ENCODE measurements at places on chromosomes 5 and 9. TPM values are rescaled to one million over a fixed set of nuclear protein-coding genes. Genes with fewer than 3 reads are reported as not detected.

Gene GZMA
- not detected for total RNA-seq

Gene MCCC2
- total RNA-seq, result 62.6 TPM

Gene CCL27
- total RNA-seq, result not detected

Gene GABBR2
- 0.50 TPM for total RNA-seq

Gene HACD4
- 2.2 TPM for total RNA-seq

GRCh38 chr5:151060742-151061141 is 20.1 kb downstream of the TNIP1 start:
- no peak for DNase-seq

Gene MLANA
- total RNA-seq, result not detected

Gene SPINK6
- not detected for total RNA-seq

GRCh38 chr5:43303242-43303641 is 10.0 kb downstream of the HMGCS1 start:
- no peak for DNase-seq

DNA sequence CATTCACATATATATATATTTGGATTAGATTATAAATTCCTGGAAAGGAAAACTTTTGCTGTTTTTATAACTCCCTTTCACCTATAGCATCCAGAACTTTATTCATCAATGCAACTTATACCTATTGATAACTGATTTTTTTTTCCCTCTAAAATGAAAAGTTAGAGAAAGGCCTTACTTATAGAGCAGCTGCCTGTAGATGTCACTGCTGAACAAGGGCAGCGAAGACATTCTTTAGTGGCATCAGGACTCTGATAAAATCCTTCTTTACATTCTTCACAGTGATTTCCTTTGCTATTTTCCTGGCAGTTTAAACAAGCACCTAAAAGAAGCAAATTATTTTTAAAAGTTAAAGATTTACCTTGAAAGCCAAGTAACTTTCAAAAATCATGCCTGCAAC is 32.3 kb upstream of the CDK5RAP2 start:
- peak; percentile 44 for DNase-seq

- DNase-seq, result peak; percentile 79
Measured at GRCh38 chr9:107484117-107484723, 5.3 kb downstream of the KLF4 start.

DNA sequence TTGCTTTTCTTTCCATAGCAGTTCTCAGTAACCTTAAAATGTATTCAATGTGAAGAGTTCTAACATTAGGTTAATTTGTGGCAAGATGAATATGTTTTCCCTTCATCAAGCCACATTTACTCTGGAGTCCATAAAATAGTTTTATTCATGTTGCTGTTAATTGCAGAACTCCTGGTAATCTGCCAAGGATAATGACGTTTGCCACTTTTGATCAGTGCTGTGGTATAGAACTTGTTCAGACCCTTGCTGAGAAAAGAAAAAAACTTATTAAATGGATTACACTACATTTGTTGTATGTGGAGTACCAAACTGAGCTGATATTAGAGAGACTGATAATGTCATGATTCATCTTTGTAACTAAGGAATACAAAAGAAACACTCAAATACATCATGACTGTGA is 212.4 kb upstream of the DMAC1 start:
- no peak for DNase-seq

Gene TAF11L5
- not detected for total RNA-seq

Gene SLC6A18
- total RNA-seq, result not detected

GRCh38 chr9:97981846-97982682 is 1.1 kb upstream of the ANP32B start:
- peak; percentile 64 for DNase-seq

GRCh38 chr5:127176769-127177168 is 103.5 kb upstream of the C5orf63 start:
- DNase-seq, result no peak

Gene FOXD4L5
- not detected for total RNA-seq

- no peak for DNase-seq
Measured at GRCh38 chr9:4022435-4023067, 277.3 kb downstream of the GLIS3 start.
